GDM1 (cell line): ENCODE measurements at places on chromosomes 3 and 15.

DNA sequence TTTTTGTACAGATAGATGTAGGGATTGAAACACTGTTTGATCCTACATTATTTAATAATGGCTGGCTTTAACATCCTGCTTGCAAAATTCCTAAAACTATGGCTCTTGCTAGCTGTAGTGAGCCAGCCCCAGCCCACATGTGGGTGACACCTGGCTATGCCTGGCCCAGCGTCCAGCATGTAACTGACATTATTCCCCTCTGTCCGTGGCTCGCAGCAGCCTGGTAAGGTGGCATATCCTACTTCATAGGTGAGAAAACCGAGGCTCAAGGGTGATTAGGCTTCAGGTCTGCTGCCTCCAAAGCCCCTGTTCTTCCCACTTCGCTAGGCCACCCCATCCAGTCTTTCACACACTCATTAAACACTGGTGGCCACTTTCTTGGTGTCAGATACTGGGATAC lies 1.6 kb downstream of the CALML4 start:
- DNase-seq = no peak

DNA sequence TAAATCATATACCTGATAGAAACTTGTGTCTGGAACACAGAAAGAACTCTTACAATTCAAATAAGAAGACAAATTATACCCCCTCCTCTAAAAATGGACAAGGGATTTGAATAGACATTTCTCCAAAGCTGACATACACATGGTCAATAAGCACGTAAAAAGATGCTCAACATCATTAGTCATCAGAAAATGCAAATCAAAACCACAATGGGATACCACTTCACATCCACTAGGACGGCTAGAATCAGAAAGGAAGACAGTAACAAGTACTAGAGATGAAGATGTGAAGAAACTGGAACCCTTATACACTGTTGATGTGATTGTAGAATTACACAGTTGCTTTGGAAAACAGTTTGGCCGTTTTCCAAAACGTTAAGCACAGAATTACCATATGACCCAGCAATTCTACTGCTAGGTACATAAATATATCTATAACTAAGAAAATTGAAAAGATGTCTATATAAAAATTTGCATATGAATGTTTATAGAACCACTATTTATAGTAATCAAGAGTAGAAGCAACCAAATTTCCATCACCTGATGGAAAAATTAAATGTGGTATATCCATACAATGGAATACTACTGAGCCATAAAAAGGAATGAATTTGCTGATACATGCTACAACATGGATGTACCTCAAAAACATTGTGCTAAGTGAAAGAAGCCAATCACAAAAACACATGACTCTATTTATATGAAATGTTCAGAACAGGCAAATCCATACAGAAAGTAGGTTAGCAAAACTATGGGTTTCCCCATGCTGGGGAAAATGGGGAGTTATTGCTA lies 60.8 kb downstream of the GREM1 start:
- DNase-seq = no peak

- DNase-seq = no peak
Observed at GRCh38 chr3:182258538-182259177, 534.6 kb upstream of the ATP11B start.

DNA sequence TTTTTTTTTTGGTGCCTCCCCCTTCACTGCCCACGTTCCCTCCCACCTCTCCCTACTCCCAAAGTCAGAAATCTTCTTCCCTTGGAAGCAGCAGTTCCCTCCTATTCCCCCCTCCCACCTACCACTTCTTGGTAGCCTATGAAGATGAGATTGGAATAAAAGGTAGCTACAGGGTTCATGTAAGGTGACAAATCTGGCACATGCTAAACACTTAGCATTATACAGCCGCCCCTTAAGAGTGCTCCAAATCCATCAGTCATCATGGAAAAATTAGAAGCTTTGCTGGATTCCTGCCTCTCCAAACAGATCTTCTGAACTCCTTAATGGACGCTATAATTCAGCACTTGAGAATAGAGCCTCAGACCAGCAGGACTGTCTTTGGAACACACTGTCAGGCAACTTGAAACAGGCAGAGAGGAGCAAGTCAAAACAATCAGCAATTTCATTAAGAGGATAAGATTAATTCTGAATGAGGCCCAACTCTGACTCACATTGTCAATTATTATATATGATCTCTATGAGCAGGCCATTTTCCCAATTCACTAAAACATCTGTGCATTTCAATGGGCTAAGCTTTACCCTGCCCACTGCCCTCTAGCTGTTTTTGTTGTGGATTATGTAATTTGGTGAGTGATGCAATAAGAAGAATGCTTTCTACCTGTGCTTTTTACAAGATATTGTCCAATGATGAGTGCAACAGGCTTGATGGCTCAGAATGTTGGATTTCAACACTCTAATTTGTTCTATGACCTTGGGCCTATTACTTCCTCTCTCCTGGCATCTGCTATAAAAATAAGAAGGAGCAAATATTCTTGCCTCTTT lies 34.6 kb upstream of the SPRED1 start:
- no peak for DNase-seq

DNA sequence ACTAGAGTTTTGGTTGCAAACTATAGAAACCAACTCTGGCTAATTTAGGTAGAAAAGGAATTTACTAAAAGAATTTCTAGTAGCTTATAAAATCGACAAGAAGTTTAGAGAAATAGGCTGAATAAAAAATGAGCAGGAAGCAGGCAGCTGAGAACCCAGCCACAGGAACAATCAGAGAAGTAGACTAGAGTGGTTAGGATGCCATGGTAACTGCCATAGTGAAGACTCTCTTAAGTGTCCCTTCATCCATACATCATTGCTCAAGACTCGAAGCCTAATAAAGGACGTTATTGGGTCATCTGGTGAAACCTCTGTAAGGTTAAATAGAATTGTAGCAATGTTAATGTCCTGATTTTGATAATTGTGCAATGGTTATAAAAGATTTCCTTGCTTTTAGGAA lies 13.8 kb downstream of the AVEN start:
- no peak for DNase-seq

DNA sequence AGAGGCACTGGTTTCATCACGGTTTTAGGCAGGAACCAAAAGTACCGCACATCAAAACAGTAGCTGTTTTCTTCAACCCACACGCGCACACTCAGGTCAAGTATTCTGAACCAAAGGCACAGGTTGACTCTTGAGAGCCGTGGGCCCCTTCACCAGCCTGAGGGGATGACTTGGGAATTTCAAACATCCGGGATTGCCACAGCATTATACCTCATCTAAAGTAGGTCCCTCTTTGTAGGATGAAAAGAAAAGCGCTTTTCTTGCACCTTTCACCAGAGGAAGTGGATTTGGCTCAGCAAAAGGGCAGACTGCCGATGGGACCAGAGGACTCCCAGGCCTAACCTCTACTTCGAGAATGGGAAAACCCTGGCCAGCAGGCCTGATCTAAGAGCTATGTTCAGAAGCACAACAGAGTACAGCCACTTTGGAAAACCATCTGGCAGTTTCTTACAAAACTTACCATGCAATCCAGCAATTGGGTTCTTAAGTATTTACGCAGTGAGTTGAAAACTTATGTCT lies 88.2 kb upstream of the PROK2 start:
- DNase-seq = no peak

GRCh38 chr15:73781038-73781925 lies 28.1 kb upstream of the INSYN1 start:
- DNase-seq = no peak

GRCh38 chr3:124558991-124559845 lies 171.0 kb upstream of the UMPS start:
- no peak for DNase-seq

DNA sequence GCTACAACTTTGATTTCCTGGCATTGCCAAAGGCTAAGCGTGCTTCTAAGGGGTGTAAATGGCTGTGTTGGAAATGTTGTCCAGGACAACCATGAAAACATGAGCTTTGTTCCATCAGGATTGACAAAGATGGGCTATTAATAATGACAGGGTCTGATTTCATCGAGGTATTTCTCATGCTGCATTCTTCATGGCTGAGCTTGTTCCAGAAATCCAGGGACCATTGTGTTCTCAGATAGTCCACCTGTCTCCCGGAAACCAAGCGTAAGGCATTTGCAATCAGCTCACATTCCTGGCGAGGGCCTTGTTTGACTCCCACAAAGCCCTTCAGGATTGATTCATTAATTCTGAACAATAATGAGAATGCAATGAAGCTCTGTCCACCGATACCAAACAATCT lies 111.3 kb downstream of the CD47 start:
- DNase-seq = no peak

DNA sequence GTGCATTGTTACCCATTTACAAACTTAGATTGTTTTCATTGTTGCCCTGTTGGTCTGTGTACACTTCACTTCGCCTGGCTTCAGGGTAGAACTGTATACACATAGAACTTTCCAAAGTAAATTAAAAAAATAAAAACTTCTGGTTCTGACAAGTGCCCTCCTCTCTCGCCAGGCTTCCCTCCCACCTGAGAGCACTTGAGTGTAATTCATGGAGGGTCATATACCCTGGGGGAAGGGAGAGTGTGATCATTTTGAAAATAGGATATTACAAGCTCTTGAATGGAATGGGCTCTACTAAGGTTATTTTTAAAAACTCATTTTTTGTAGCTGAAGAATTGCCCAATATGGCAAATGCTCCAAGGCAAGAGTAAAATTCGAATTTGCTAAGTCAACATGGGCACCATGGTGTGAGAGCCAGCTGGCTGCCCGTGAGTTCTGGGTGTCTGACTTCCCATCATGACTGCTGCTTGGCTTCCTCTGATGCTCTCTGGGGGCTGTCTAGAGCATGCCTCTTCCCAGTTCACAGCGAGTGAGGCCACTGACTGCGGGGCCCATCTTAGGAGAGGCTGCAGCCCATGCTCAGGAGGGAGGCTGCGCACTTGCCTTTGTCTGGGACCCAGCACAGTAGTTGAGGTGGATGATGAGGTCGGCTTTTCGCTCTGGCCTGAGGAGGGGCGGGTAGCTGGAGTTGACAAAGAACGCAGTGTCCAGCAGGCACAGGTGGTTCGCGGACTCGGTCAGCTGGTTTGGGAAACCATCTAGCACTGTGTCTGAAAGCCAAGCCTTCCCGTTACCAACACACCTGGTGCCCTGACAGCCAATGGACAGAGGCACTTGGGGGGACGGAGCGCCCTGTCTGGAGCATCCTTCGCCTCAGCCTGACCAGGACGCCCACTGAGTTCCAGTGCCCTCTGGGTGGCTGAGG lies 13.1 kb upstream of the EHD4 start:
- DNase-seq = no peak
